ENCODE measurements at places on chromosomes 7 and 10.

GRCh38 chr7:130899071-130899560, 165.1 kb upstream of the KLF14 start:
- no peak for DNase-seq

GRCh38 chr10:113613427-113613826, 50.4 kb downstream of the NRAP start:
- DNase-seq = no peak

DNA sequence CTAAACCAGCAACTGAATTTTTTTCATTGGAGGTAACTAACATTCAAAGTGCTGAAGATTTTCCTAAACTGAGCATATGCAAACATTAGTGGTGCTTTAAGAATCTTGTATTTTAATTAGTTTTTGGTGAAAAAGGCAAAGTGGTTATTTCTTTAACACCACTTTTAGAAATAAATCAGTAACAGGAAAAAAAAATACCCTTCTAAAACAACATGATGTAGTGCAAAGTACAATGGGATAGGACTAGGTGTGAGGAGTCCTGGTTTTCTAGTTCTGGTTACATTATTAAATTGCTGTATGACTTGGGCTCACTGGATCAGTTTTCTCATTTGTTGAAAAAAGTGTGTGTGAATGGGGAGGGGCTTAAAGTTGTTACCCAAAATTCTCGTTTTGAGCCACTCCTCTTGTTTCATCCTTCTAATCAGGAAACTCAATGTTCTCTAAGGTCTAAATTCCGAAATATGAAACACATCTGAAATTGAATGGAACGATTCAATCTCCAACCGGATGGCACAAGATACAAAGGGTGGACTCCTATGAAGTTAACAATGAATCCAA, 1.8 kb downstream of the WASL start:
- DNase-seq = no peak

DNA sequence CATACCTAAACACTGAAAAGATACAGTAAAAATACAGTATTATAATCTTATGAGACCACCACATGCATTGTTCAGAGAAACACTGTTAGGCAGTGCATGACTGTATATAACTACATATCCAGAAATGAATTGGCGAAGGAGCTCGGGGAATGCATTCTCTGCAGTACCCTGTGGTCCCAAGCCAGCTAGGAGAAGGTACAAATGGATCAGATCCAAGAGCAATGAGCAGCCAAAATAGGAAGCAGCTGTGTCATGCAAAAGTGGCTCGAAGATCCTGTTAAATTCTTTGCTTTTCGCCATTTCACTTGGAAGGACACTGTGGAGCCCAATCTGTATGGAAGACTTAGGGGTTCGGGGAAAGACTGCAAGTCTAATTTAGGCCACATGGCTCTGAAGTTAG, 334.8 kb downstream of the TNS3 start:
- no peak for DNase-seq

GRCh38 chr10:92848037-92848440, 281 bp upstream of the EXOC6 start:
- DNase-seq = no peak

GRCh38 chr10:14356921-14357320, 26.2 kb upstream of the FRMD4A start:
- DNase-seq = no peak

DNA sequence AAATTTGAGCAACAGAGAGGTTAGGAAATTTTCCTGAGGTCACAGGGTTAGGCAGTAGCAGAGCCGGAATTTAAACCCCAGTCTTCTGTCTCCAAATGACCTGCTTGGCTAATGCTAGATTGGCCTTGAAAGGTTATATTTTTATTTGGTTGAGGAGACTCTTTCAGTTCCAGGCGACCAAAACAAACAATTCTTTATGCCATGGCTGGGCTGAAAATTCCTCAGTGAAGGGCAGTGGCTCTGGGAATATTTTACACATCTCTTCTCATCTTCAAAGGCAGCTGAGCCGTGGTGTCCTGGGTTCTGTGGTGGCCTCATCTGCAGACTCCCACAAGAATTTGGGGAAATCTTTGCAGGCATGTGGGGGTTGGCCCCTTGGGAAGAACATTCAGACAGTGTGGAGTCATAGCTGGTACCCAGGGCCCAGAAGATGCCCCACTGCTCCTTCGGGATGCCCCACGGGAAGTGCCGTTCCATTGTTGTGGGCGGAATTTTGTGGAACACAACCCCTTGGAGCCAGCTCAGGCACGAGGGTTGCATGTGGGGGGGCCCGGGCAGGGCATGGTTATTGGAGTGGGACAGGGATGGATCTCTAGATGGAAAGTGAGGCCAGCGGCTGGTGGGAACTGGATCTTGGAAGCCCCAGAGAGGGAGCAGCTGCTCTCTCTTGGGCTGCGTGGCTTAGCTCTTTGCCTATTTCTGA, 33.2 kb downstream of the RPS24 start:
- no peak for DNase-seq

DNA sequence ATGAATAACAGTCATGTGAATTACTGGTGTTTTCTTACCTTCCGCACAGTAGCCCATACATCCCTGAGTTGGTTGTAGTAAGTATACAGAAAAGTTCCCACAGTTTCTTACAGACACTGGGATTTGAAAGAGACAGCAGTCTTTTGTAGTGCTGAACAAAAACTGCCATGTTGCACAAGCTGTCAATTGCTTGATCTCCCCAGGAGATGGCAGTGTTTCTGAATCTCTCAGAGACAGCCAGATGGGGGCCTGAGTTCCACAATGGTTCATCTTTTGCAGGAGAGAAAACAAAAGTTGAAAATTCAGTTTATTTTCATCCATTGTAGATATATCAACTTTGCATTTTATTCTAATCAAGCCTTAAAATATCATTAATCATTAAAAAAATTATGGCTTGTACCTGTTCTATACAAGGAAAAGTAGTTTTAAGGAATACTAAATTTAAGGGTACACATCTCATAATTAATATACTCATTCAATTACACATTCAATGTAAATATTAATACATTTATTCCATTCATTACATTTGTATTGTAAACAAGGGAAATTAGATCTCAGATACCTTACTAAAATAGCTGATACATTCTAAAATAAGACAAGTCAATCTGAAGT, 14.5 kb downstream of the VWDE start:
- peak; percentile 5 for DNase-seq

- DNase-seq = no peak
Observed at GRCh38 chr10:59779756-59780533, 26.7 kb upstream of the MRLN start.

DNA sequence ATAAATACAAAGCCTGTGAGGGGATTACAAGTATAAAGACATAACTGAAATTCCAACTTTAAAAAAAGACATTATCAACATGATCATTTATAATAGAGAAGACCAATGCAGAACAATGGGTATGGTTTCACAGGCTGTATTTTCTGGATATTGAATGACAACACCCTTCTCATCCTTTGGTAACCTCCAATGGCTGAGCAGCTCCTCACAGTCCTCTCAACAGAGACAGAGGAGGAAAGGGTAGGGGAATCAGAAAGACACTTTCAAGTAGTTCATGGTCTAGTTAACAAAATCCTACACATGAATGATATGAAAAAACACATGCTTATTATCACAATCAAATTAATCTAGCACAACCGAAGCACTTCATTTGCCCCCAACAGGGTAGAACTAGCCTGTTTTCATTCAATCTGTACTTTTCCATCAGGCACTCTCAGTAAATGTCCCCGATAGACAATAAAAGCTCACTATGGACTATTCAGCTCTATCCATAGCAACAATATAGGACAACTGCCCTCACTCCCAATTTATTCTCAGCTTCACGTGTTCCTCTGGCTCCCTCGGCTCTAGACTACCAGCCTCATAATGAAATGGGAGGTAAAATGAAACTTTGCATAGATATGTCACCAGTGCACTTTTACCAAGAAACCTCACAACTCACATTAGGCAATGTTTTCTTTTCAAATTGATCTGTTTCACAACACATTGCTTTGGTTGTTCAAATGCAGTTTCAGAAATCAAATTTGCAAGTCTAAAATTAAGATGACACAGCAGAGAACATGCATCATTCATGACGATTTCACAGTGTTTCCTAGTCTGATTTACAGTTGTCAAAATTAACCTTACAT, 211.4 kb downstream of the THSD7A start:
- no peak for DNase-seq

GRCh38 chr7:74271742-74272141, 17.5 kb upstream of the CLIP2 start:
- DNase-seq = no peak

- DNase-seq = no peak
Observed at GRCh38 chr7:158946771-158947170, 90.4 kb downstream of the DYNC2I1 start.

- DNase-seq = no peak
Observed at GRCh38 chr10:70753026-70753663, 32.0 kb downstream of the TBATA start.

DNA sequence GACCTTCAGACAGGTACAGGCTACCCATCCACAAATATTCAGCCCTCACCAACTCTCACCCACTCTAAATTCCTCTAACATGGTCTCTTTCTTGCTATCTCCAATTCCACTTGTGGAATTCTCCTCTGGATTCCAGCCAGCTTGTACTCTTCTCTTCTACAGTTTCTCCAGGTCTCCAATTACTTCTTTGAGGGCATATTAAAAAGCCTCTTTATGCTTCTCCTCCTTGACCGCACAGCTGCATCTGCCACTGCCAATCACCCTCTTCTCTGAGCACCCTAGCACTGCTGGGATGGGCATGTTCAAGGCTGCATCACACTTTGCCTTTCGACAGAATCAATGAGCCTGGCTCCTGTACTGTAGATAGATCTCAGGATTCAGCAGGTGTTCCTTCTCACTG, 101.5 kb upstream of the ANKRD1 start:
- no peak for DNase-seq

- DNase-seq = no peak
Observed at GRCh38 chr10:21100190-21100589, 203.1 kb upstream of the NEBL start.

GRCh38 chr10:112531421-112531820, 84.4 kb downstream of the VTI1A start:
- no peak for DNase-seq

- DNase-seq = no peak
Observed at GRCh38 chr10:31194986-31195385, 124.0 kb upstream of the ZEB1 start.

DNA sequence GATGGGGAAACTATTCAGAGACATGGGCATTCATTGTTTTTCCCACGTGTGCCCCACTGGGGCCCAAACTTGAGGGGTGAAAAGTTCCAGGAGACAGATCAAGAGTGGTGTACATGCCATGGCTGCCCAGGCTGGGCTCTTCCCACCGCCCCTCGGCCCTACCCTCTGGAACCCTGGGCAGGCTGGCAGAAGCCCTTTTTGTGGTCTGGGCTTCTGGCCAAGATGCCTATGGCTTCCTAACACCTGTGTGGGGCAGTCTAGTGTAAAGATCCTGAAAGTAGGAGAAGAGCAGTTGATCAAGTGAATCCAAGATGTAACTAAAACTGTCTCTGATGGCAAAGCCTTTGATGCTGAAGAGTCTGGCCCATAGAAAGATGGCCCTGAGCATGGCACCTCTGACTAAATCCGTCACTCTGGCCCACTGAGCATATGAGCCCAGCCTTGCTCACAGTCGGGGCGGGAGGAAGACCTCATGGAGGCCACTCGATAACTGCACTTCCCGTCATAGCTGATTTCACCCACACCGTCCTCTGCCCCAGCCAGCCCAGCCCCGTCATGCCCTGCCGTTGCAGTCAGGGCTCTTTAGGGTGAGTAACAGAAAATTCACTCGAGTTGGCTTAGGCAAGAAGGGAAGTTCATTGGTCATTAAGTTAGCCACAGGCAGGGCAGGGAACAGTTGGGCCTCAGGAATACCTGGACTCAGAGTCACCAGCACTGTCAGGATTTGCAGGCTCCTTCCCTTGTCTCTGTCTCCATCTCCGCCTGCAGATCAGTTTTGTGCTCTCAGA, 37.9 kb upstream of the MTPAP start:
- no peak for DNase-seq

GRCh38 chr10:2592360-2593160, 474.8 kb upstream of the PFKP start:
- no peak for DNase-seq

GRCh38 chr7:54543051-54543488, 895 bp downstream of the VSTM2A start:
- no peak for DNase-seq

DNA sequence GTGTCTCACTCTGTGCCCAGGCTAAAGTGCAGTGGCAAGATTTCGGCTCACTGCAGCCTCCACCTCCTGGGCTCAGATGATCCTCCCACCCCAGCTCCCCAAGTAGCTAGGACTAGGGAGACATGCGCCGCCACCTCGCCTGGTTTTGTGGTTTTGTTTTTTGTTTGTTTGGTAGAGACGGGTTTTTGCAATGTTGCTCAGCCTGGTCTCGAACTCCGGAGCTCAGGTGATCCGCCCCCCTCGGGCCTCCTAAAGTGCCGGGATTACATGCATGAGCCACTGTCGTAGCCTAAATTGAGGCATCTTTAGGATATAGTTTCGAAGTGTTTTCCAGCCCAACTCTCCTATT, 781 bp downstream of the ZNF727 start:
- no peak for DNase-seq

GRCh38 chr10:11830836-11831519, 7.8 kb downstream of the PROSER2 start:
- DNase-seq = no peak

DNA sequence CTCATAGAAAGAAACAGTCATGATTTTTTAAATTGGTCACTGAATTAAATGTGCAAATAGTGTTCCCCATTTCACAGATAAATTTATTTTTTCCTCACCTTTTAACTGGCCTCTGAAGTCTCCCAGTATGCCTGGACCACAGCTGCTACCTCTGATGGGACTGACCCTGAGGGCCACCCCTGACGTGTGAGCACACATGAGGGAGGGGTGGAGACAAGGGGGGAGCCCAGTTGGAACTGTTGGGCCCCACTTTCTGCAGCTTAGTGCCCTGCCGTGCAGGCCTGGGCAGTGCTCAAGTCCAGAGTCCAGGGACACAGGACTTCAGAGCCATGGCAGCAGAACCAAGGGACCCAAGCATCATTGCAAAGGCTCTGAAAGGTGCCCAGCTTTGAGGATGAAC, 243.9 kb downstream of the GRID1 start:
- no peak for DNase-seq

DNA sequence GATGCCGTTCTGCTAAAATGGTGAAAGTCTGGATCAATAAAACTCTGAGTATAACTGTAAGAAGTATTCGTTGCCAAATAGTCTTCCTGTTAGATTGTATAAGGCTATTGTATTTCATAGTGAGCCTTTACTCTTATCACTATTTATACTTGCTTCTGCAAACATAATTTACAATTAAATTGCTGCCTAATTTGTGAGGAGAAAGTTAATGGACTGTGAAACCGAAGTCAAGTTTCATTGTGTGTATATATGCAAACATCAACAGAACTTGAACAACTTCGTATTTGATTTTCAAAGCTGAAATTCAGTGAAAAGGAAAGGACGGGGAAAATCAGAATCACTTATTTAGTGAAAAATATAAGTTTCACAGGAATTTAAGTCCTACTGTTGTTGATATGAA, 135.9 kb upstream of the CCDC6 start:
- no peak for DNase-seq

DNA sequence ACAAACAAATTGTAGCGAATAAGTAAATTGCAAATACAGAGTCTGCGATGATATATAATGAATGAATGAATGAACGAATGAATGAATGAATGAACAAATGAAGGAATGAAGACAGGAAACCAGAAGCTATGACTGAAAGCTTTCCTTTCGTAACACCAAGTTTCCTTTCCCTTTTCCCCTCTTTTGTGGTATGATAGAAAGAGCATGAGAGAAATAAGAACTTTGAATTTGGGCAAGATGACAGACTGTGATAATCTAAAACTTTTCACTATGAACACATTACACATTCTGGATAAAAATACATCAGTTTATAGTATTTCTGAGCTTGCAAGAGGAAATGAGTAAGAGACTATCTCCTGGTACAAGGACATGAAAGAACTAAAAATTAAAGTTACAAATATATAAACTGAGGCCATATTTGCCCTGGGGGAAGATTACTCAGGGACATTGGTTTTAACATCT, 8.4 kb upstream of the UCN3 start:
- no peak for DNase-seq
